ENCODE measurements at places on chromosomes 7 and 10.

GRCh38 chr10:35182631-35183510 is 56.2 kb downstream of the CREM start:
- no peak for DNase-seq

GRCh38 chr7:137345799-137346449 is 2.4 kb upstream of the PTN start:
- no peak for DNase-seq

GRCh38 chr10:97531401-97531986 is 32.8 kb downstream of the UBTD1 start:
- DNase-seq, result no peak

GRCh38 chr7:88150033-88150432 is 69.8 kb downstream of the SRI start:
- no peak for DNase-seq

DNA sequence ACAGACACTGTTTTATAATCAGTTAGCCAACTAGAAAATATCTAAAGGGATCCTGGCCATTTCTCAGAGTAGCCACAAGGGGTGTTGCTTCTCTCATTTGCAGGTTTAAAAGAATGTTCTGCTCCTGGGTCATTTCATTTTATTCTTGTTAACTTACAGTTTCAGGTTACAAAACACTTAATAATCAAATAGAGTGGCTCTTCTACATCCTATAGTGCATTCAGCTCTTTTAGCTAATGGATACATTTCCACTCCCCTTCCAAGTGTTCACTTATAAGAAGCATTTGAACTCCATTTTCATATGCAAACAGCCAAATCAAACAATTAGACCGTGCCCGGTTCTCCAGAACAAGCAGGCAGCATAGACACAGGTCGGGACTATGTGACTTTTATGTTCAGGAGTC is 117.5 kb downstream of the TRIL start:
- no peak for DNase-seq

- no peak for DNase-seq
Observed at GRCh38 chr7:127322351-127322750, 69.6 kb upstream of the GRM8 start.

DNA sequence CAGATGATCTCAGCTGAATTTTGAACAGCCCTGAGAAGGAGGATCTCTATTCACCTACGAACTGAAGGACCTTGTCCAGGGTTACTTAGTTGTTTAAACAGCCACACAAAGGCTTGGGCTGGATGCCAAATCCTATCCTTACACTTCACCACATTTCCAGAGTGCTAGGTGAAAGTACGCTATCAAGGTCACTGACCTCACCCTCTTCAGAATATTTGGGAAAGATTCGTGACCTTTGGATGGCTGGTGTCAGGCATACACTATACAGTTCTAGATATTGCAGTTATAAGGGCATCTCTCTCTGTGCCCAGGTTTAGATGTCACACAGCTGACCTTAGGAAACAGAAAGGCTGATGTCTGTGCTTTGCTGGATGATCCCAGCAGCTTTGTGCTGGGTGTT is 61.2 kb upstream of the ABLIM1 start:
- DNase-seq, result no peak

DNA sequence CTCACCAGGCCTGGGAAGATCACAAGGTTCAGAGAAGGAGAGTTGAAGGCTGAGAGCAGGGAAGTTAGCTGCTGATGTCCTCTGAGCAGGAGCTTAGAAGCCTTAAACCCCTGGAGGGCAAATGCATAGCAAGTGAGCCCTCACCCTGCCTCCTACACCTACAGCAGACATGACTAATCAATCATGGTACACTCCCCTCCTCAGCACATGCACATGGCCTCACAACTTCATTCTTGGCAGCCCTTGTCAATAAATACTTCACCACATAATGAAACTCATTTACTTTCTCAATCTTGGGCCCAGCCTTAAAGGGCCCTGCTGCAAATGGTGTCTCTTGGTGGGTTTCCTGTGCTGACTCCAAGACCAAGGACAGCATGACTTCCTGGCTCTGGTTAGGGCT is 12.9 kb downstream of the MMRN2 start:
- DNase-seq, result no peak

DNA sequence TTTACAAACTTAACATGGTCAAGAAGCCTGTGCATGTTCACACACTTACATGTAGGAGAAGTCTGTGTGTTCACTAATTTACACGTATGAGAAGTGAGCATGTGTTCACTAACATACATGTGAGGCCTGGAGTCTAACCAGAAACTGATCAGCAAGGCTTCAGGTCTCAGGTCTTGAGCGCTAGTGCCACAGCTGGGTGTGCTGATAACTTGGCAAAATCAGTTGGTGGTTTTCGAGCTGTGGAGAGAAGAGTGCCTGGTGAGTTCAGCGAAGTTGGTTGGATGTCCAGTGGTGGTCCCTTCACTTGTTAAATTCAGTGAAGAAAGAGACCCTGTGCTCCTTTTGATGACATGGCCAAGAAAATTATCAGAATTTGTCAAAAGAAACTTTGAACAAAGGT is 98.7 kb downstream of the CELF2 start:
- no peak for DNase-seq

DNA sequence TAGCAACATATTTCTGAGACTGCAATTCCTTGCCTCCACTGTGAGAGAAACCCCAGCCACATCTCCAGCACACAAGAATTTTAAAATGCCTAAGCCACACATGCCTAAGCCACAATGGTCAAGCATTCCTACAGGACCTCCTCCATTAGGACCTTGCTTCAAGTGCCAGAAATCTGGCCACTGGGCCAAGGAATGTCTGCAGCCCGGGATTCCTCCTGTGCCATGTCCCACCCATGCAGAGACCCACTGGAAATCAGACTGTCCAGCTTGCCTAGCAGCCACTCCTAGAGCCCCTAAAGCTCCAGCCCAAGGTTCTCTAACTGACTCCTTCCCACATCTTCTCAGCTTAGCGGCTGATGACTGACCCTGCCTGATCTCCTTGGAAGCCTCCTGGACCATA is 117.5 kb downstream of the AHR start:
- no peak for DNase-seq

GRCh38 chr7:29017713-29018112 is 59.6 kb upstream of the TRIL start:
- no peak for DNase-seq

DNA sequence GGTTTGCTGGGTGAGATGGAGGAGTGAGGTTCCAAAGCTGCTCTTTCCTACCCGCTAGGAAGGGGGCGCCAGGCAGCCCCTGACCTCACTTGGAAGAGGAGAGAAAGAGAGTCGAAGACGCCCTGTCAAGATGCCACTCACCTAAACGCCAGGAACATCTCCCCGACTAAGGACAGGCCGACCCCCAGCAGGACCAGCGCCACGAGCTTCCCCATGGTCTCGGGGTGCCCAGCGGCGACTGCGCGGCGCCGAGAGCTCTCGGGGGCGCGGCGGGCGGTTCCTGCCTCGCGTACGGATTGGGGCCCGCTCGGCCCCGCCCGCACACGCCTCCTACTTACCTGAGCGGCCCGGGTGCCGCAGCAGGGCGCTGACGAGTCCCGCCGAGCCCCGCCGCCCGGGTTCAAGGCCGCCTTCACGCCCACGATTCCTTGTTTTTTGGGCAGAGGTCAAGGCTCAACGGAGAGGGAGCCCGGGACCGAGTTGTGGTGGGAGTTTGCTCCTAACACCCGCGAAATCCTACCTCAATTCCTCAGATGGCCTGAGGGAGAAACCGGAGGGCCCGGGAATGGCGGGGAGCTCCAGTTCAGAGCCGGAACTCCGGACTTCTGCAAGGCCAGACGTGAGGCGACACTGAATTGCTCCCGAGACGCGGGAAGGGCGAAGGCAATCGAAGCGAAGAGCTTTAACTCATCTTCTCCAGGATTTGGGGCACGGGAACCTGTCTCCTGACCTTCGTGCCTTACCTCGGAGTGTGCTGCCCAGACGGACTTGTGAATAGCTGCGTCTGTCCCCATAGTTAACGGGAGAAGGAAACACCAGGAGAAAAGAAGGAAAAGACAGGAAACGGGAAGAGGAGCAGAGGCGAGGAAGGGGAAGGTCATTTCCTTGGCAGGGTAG is at the start of gene PON3:
Gene PON3 (minus strand): TSS at position 240 of the 897 bp plus-strand sequence. CDS start 25 bp downstream, at position 215.
- no peak for DNase-seq

- no peak for DNase-seq
Observed at GRCh38 chr10:128035557-128035973, 90.7 kb downstream of the MKI67 start.

DNA sequence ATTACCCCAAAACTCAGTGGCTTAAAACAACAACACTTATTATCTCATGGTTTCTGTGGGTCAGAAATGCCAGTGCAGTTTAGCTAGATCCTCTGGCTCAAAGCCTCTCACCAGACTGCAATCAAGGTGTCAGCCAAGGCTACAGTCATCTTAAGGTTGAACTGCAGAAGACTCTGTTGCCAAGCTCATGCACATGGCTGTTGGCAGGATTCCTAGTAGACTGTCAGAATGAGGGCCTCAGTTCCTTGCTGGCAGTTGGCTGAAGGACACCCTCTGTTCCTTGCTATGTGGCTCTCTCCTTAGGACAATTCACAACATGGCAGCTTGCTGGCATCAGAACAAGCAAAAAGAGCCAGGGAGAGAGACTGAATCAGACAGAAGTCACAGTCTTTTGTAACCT is 34.7 kb downstream of the TOMM7 start:
- DNase-seq, result peak; percentile 21

DNA sequence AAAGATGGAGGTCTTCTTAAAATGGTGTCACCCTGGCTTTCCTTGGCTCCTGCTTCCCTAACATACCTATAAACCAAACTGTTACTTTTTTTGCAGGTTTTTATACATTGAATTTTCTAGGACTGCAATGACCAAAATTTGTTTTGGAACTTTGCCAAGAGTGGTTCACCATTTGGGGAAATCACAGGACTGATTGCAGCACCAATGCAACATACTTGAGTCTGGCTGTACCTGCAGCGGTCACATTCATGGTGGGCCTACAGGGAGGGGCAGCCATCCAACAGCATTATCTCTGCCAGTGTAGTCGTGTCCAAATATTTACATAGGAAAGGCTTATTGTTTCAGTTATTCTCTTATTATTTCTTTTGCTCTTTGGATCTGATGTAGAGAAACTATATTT is 69.0 kb downstream of the HACD1 start:
- DNase-seq, result no peak

DNA sequence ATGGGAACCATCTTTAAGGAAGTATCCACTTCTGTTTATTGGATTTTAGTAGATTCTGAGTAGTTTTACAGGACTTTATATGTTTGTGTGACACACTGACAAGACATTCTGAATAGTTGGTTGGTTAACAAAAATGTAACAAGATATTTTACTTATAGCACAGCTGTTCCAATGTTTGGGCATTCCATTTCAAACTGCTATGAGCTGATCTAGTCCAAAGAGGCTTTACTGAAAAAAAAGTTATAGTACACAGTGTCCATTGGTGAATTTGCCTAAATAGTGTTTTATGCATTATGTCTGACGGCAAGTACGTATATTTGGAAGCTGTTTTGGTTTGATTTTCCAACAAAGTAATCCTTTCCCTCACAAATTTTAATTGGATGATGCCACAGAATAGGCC is 99.1 kb downstream of the SAMD9 start:
- DNase-seq, result no peak

DNA sequence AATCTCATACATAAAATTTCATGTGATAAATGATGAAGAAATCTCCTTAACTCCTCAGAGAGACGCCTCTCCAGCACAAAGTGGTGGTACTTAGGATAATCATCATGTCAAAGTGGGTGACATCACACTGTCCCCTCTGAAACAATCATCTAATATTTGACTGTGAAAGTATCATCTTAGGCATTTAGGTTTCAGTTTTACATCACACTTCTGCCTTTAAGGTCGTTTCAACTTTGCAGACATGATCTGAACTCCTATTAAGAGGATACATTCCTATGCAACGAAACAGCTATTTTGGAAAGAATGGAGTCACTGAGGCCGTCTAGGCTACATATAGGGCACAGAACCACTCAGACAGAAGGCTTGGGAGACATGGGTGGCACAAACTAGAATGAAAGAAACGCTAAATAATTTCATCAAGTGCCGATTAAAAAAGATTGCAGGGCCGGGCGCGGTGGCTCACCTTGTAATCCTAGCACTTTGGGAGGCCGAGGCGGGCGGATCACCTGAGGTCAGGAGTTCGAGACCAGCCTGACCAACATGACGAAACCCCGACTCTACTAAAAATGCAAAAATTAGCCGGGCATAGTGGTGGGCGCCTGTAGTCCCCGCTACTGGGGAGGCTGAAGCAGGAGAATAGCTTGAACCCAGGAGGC is 2.0 kb downstream of the VOPP1 start:
- no peak for DNase-seq

- DNase-seq, result no peak
Observed at GRCh38 chr7:53397911-53398310, 362.5 kb downstream of the POM121L12 start.

DNA sequence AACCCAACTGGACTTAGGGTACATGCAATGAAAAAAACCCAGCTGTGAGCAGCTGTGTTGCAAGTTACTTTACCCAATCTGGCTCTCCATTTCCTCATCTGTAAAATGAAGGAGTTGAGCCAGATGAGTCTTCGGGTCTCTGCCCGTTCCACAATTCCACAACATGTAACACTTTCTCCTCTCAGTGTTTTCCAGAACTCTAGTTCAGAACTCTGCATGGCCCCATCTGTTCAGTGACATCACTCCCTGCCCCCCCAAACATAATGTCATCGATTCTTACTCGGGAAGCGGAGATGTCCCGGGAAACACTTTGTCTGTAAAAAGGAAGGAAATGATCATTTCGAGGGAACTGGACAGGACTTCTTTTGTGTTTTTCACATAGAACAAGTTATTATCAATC is 2.5 kb downstream of the SH3PXD2A start:
- no peak for DNase-seq

GRCh38 chr7:99013266-99014112 is 130.4 kb downstream of the SMURF1 start:
- no peak for DNase-seq

- DNase-seq, result no peak
Observed at GRCh38 chr7:723541-723940, 3.0 kb upstream of the DNAAF5 start.

DNA sequence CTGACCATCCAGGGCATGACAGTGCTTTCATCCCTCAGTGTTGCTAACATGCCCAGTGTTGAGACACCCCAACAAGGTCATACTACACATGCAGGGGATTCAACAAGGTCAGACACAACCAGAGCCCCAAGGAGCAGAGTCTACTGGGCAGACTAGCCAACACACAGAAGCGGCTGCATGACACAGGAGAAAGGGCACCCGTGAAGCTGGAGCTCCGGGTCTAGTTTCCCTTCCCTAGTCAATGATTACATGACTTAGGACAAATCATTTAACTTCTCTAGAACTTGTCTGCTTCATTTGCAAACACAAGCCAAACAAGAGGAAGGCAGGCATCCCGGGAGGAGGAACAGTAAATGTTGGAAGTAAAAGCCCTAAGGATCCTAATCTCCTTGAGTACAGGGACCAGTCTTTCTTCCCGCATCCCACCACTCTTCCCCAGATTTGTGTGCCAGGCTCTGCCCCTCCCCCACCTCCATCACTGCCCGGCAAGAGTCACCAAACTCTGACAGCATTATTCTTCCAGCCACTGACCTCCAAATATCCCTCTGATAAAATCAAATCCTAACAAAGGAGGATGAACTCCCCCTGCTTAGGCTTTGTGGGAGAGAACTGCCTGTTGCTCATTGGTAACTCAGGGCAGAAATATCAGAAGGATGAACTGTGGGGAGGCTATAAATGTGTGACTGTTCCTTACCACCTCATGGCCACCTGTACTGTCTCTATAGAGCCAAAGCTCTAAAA is 104.3 kb downstream of the KCNMA1 start:
- DNase-seq, result no peak

- no peak for DNase-seq
Observed at GRCh38 chr10:129963641-129964501, at the start of gene EBF3. Gene EBF3, minus strand, starts transcription at chr10:129964274. Its CDS starts 506 bp downstream, at chr10:129963768.

- no peak for DNase-seq
Observed at GRCh38 chr7:46654546-46655443, 733.7 kb upstream of the IGFBP3 start.

GRCh38 chr7:129721068-129721467 is 109.5 kb downstream of the NRF1 start:
- DNase-seq, result no peak

Measured in G401 (cell line).